Stimulated activated CD8-positive, alpha-beta memory T cell treated with anti-CD3 and anti-CD28 coated beads, Interleukin-7, amount 100 ng/mL, for 1 hour (primary cell): ENCODE measurements at places on chromosomes 13 and 19.

- no peak for DNase-seq
Measured at GRCh38 chr13:30396434-30397075, 25.7 kb upstream of the UBE2L5 start.

DNA sequence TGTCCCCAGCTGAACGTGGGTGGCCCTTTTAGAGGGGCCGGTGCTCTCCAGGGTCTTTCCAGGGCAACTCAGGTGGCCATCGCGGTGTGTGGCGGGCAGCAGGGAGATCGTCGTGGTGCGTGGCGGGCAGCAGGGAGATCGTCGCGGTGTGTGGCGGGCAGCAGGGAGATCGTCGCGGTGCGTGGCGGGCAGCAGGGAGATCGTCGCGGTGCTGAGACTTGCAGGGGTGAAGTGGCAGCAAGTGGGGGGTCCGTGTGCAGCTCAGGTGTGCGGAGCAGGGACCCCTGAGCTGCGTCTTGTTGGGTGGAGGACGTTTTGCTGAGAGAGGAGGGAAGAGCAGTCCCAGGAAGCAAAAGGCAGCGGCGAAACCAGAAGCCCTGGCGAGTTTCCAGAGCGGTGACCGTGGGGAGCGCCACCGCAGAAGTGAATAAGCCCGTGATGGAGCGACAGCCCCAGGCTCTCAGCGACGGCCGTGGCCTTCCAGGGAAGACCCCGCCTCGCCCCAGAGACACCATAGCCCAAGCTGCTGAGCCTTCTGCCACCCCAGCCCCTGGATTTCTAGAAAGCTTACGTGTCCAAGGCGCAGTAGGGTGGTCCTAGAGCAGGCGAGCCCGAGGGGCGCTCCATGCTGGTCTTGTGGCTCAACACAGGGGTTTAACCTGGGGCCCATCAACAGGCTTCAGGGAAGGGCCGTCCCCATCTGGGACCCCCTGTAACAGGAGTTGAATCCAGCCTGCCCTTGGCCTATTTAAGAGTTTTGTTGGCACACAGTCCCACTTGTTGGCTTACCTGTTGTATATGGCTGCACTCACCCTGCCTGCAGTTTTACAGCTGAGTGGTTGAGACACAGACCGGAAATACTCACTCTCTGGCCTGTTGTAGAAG, 5.4 kb downstream of the NCLN start:
- no peak for DNase-seq

DNA sequence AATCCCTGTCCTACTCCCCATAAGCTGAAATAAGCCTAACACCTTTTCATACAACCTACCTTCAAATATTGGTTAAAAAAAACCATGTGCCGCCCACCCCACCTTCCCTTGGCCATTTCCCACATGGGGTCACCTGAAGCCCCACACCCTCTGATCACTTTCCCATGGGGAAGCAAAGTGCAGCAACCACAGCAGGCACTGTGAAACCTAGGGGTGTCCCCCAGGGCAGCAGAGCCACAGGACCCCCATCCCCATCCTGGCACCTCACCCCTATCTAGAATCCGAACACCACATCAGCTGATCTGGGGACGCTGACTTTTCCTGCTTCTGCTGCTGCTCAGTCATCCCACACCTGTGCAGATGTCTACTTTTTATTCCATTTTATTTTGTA, 19.9 kb downstream of the CEACAM21 start:
- no peak for DNase-seq

DNA sequence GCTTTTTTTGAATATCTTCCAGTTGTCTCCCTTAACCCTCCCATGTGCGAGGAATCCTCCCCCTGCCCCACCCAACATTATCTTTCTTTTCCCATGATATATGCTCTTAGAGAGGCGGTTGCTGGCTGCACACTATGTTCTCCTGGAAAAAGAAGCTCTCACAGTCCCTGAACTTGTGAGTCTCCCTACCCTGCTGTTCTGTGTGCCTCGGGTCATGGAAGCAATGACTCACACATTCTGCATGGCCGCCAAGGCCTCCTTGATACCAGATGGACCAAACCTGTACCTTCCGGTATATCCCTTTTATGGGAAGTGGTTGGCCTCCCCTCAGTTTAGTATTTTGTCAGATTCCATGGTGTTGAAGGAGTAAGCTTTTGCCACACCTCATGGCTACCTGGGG, 705.4 kb downstream of the SLITRK6 start:
- no peak for DNase-seq

GRCh38 chr19:2812414-2813234, 7.0 kb upstream of the ZNF554 start:
- no peak for DNase-seq

- no peak for DNase-seq
Measured at GRCh38 chr19:46766569-46767317, 20.5 kb upstream of the STRN4 start.

GRCh38 chr19:48813123-48813913, 2.5 kb upstream of the BCAT2 start:
- no peak for DNase-seq

DNA sequence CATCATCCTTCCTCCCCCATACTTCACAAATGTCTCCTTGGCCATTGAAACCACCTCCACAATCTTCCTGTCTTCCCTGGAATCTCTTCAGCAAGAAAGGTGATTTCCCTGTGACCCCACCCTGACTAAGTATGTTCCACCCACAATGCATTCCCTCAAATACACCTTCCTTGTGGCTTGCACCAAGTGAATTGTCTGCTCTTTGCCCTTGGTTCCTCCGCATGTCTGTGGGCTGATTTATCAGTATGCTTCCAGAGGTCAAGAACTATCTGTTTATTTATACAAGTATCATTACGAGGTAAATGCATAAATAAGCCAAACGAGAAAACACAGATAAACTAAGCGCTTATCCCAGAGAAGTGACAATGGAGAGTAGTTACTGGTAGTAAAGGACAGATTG, 45.4 kb upstream of the POMP start:
- no peak for DNase-seq

- no peak for DNase-seq
Measured at GRCh38 chr13:33767140-33767539, 50.8 kb upstream of the RFC3 start.

- no peak for DNase-seq
Measured at GRCh38 chr19:19610376-19611202, 7.9 kb downstream of the PBX4 start.

DNA sequence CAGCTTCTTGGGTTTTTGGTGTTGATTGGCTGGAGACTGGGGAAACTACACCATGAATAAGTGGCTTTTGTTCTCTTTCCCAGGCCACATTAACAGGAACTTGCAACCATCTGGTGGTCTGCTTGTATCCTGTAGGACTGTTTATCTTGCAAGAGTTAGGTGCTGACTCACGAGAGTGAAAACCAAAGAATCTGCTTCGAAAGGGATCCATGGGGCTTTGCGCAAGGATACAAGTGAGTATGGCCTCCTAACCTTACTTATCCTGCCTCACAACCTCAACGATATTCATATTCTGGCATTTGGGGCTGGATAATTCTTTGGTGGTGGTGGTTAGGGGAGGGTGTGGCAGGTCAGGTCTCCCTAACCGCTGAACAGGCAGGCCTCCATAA, 4.7 kb upstream of the SIGLECL1 start:
- DNase-seq: no peak

- DNase-seq: no peak
Measured at GRCh38 chr13:102597029-102597961, 509 bp downstream of the TPP2 start.

DNA sequence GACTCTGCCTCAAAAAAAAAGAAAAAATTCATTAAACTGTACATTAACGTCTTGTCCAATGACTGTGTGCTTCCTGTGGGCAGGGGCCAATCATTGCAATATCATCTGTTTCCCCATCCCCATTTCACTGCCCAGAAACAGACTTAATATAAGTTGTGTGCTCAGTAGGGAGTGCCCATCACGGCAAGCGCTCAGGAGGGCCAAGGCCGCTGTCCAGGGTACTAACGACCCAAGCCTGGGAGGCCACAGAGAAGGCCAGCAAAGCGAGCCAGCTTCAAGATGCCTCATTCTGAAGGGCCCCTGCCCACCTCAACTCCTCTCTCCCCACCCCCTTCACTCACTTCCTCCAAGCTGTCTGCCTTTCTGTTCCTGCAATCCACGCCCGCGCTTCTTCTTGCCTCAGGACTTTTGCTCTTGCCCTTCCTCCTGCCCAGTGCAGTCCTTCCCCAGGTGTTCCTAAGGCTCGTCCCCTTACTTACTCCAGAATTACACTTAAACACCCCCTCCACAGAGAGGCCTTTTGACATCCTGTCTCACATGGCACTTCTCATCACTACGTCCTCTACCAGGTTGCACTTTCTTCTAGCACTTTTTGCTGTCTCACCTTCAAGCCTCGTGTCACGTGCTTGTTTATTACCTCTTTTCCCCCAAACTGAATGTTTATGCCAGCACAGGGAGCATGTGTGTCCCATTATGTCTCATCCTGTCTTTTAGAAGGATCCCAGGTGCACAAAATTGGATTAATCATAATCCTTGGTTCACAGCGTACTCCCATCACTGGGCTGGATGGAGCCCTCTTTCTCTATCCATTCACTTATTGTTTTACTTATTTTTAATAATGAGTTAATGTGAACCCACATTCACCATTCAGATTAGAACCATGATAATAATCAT, 11.3 kb upstream of the POU2F2 start:
- no peak for DNase-seq

DNA sequence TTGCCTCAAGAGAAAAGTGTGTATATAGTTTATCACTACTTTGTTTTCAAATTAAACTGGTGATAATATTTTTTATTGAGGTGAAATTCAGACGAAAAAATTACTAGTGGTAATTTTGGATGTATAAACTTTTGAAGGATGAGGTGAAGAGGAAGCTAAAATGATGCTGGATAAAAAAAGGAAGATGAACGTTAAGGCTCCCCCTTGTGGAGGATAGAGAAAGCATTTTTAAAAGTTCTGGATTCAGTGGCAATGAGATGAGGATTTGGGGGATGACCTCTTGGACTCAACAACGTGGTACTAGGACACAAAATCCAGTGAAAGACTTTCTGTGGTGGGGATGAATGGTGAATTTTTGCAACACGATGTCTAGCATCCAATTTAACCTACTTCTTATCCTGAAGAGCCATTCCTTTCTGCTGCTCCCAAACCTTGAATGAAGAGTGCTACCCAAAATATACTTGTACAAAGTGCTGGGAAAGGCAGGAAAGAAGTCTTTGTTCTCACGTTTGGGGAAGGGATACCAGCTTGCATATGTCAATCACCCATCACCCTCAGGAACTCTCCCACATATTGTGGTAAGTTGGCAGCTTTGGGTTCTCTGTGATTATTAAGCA, 7.3 kb upstream of the SIGLEC5 start:
- DNase-seq: no peak

DNA sequence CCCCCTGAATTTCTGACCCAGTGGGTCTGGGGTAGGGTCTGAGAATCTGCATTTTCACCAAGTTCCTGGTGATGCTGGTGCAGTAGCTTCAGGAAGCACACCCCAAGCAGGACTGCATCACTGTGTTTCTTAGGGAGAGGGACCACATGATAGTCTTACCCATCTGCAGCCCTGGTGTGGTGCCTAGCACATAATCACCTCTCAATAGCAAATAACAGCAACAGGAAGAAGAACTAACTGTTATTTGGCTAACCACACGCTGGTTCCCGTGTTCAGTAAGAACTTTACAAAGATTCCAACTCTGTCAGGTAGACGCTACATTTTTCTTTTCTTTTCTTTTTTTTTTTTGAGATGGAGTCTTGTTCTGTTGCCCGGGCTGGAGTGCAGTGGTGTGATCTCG, 41.9 kb upstream of the SPATA13 start:
- DNase-seq: no peak

DNA sequence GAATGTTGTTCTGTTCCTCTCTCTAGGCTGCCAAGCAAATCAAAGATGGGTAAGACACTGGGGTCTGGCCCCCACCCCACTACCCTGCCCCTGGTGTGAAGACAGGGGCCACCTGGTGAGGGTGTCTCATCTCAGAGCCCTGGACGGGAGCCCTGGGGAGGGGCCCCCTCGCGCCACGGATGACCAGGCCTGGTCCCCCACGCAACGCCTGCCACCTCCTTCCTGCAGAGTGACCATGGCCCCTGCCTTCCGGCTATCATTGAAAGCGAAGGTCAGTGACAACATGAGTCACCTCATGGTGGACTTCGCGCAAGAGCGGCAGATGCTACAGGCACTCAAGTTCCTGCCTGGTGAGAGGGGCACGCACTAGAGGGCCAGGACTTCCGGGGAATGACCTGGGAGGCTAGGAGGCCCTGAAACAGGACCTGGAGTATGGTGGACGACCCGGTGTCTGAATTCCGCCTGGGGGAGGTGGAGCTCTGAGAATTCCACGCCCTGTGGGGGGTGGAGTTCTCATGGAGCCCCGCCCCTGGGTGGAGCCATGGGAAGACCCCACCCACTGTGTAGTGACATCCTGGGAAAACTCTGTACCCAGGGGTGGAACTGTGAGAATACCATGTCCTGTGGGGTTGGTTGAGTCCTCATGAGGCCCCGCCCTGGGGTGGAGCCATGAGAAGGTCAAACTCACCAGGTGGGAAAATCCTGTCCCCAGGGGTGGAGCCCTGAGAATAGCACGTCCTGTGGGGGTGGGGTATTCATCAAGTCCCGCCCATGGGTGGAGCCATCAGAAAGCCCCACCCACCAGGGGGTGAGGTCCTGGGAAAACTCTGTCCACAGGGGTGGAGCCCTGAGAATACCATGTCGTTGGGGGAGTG, 6.1 kb downstream of the FSD1 start:
- no peak for DNase-seq

DNA sequence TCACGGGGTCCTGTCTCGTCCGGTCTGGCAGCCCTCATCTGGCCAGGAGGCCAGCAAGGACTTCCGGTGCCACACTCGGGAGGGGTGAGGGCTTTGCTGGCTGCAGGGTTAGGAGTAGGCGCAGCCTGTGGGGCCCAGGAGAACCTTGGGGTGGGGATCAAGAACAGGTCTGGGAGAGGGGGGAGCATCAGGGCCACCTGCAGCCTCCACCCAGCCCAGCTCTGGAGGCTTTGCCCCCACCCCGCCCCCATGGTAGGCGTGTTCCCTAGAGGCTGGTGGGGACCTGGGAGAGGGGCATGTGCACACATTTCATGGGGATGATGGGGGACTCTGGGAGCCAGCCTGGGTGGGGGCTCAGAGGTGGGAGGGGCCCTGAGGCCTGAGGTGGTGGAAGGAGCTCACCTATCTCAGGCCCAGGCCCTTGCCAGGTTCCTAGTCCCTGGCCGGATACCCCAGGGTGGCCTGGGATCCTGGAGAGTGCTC, 23.3 kb downstream of the WTIP start:
- DNase-seq: no peak

- DNase-seq: no peak
Measured at GRCh38 chr19:14004619-14005348, 1.3 kb downstream of the RFX1 start.

- DNase-seq: no peak
Measured at GRCh38 chr19:11265785-11266236, 3.5 kb upstream of the DOCK6 start.
